ENCODE measurements at places on chromosomes 11 and 22.

DNA sequence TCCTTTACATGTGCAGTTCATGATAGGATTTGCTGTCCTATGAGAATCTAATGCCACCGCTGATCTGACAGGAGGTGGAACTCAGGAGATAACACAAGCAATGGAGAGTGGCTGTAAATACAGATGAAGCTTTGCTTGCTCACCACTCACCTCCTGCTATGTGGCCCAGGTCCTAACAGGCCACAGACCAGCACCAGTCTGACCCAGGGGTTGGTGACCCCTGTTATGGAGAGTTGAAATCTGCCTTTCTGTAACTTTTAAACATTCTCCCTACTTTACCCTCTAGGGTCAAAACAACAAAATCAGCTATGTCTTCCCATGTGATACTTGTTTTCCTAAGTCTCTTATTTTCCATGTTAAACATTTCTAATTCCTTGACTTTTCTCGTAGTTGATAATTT is 48.7 kb upstream of the BARX2 start:
- no peak for DNase-seq

DNA sequence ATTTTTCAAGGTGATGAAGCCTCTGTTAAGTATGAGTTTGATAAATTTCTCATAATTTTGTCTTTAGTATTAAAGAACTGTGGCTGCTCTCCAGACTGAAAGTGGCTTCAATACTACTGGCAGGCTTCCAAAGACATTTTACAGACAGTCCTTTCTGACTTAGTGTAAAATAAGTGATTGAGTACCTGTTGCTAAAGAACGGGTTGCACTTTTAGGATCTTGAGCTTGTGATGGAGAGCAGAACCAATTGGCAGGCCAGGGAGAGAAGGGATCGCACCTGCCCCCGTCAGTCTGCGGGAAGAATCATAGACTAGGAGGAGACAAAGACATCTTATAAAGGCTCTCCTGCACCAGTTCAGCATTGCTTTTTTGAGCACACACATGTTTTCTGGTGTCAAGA is 4.4 kb downstream of the NCAM1 start:
- no peak for DNase-seq

- DNase-seq = peak; percentile 56
Measured at GRCh38 chr22:38981992-38982927, at the start of gene APOBEC3B. Gene APOBEC3B, plus strand, starts transcription at chr22:38982347. Its CDS starts 107 bp downstream, at chr22:38982454.

GRCh38 chr11:92826603-92827002 is 142.8 kb upstream of the MTNR1B start:
- DNase-seq = no peak

DNA sequence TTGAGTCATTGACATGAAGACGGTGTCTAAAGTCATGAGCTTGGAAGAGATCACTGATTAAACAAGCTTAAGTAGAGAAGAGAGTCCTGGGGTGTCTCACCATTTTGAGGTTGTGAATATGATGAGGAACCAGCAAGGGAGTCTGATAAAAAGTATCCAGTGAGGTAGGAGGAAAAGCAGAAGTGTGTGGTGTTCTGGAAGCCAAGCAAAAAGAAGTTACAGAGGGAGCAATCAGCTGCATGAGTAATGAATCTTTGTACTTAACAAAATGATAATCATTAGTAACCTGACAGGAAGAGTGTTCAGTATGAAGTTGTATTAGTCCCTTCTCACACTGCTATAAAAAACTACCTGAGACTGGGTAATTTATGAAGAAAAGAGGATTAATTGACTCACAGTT is 131.3 kb downstream of the C11orf87 start:
- DNase-seq = no peak

DNA sequence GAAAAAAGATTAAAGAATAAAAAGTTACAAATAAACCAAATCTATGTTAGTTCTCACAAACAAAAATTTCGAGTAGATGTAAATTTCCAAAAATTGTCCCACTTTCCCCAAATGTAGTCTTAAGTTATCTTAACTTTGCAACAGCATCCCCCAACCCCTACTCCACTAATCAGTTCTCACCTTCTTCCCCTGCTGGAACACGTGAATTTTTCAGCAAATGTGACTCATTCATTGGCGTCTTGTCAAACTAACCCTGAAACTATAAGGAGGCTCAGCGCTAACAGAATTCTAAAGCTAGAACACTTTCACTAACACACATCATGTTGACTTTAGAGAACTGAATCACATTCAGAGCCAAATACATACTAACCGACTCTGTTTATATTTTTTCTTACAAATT is 46.1 kb downstream of the PHF21A start:
- DNase-seq = no peak

DNA sequence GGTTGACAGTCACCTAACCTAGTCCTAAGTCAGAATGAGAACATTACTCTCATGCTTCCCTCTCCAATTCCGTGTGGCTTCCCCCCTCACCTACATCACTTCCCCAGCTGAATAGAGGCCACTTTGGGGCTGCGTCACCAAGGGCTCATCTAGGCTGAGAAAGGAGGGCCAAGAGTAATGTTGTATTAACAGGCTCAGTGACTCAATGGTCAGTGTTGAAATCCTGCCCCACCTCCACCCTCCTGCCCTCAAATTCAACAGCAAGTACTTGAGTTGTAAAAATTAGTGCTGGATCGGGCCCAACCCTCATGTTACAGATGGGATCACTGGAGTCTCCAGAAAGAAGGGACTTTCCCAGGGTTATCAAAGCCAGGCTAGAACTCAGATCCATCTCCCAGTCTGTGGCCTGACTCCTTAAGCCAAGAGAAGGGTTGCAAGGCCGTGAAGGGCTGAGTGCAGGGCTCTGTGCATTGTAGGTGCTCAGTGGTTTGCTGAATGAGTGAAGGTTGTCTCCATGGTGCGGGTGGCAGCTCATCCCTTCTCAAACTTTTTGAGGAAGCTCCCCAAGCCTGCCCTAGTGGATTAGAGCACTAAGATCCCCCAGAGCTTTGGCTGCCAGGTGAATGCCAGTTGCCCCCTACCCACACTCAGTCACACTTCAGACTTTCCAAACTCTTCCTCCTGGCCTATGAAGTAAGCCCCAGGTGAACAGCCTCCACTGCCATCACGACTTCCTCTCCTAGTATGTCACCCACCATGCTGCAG is 3.2 kb downstream of the DGAT2 start:
- DNase-seq = no peak

DNA sequence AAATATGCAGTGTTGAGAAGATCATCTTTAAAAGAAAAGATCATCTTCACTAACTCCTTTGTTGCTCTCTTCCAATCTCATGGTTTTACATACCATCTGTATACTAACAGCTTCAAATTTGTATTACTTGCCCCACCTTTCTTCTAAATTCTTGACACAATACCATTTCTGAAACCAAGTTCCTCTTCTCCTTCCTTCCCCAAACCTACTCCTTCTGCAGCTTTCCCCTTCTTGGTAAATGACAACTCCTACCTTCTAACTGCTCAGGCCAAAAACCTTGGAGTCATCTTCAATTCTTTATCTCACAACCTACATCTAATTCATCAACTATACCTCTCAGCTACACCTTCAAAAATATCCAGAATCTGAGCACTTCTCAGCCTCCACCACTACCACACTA is 9.3 kb downstream of the PRCP start:
- DNase-seq = no peak

DNA sequence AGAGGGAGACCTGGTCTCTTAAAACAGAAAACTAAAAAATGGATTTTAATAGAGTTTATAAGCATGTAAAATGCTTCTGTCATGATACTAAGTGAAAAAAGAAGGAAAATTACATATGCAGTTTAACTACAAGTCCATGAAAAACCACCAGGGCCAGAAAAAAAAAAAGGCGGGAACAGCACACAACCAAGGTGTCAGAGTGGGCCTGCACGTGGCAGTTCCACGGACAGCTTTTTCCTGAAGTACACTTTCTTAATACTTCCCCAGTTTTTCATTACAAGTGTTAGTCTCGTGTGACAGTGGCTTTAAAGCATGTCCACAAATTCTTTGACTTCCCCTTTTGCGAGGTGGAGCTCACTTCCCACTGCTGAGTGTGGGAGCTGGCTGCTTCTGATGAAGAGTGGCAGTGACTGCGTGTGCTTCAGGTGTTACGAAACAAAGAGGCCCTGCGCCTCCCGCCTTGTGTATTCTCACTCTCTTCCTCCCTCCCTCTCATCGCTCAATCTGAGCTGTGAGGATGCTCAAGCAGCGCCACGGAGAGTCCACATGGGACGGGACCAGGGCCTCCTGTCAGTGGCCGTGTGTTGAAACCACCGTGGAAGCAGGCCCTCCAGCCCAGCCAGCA is 16.4 kb downstream of the PPM1F start:
- no peak for DNase-seq

- DNase-seq = no peak
Measured at GRCh38 chr11:22753416-22753815, 76.2 kb downstream of the SVIP start.

DNA sequence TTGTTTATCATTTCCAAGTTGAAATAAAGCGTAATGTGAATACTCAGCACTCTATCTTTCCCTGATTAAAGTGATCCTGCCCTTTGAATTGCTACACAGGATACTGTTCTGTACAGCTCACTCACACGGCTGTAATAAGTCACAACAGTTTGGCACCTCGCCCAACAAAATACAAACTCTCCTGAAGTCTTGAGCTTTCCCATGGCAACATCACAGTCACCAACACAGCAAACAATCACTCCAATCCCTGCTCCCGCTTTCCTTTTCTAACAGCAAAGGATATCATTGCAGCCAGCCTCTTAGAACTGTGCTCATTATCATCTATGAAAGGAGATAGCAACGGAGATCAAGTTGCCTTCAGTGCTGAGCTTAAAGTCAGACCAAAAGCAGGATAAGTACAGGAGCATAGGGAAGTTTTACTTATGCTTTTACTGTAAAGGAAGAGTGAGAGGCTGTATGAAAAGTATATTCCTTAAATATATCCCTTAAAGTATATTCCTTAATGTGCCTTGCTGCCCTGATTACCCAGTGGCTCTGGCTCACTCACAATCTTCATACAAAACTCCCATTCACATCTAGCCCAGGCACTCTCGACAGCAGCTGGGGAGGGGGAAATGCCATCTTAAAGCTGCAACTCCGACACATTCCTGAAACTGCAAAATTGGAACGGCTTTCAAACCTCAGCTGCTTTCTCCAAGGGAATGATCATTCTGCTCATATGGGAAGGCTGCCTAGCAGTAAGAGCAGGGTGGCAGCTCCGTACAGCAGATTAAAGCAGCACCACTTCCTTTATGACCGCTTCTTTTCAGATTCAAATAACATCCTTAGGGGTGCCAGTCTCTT is 35.8 kb downstream of the MAML2 start:
- DNase-seq = no peak

DNA sequence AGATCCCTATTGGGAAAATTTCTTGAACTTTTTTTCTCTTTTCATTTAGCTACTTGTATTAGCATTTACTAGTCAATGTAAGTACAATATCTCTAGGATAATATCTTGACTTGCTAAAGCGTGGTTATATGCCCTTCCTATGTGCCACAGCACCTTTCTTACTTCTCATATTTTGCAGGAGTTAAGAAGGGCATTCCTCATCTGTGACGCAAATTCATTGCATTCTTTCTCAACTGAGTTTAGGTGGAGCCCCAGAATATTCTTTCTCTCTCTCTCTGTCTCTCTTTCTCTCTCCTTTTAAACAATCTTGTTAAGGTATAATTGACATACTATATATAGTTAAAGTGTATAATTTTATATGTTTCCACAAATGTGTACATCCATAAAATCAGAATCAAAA is 266.1 kb downstream of the RAB38 start:
- no peak for DNase-seq

DNA sequence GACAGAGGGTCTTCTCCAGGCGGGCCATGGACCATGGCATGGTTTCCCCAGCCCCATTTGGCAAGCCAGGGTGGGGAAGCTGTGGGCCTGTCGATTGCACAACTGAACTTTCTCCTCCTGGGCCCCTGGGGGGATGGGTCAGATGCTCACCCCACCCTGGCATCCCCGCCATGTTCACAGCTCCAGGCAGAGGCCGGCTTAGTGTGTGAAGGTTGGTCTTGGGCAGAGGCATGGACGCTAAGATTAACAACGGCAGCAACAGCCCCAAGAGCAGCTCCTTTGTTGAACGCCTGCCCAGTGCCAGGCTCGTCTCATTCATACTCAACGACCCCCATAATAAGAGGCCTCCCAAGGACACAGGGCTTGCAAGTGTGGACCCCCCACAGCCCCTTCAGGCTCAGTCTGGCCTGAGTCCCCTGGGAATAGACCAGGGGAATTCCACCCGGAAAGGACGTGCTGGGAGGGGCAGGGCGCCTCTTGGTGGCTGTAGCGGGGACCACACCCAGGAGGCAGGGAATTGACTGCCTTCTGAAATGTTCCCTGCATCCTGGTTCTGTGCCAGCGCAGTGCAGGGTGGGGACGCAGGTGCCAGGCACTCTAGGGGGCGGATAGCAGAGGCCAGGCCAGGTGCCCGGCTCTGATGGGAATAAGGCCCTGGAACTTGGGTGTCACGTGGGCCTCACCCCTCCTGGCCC is 8.3 kb downstream of the TSPO start:
- no peak for DNase-seq

- no peak for DNase-seq
Measured at GRCh38 chr11:130601141-130601540, 152.7 kb downstream of the ADAMTS15 start.

DNA sequence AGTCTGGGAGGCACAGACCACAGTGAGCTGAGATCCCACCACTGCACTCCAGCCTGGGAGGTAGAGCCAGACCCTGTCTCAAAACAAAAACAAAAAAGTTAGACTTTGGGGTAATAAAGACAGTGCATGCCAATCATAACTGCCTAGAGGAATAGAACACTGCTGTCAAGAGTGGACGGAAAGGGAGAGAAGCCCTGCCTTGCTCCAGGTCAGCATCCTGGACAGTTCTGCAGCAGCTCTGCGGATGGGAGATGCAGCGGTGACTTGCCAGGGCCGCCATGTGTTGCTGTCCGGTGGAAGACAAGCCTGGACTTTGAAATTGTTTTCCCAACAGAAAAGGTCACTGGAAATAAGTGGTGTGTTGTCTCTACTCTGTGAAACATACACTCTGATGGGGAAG is 618.2 kb downstream of the TBC1D22A start:
- DNase-seq = no peak

- DNase-seq = no peak
Measured at GRCh38 chr22:22802339-22802970, 85.2 kb upstream of the IGLL5 start.

DNA sequence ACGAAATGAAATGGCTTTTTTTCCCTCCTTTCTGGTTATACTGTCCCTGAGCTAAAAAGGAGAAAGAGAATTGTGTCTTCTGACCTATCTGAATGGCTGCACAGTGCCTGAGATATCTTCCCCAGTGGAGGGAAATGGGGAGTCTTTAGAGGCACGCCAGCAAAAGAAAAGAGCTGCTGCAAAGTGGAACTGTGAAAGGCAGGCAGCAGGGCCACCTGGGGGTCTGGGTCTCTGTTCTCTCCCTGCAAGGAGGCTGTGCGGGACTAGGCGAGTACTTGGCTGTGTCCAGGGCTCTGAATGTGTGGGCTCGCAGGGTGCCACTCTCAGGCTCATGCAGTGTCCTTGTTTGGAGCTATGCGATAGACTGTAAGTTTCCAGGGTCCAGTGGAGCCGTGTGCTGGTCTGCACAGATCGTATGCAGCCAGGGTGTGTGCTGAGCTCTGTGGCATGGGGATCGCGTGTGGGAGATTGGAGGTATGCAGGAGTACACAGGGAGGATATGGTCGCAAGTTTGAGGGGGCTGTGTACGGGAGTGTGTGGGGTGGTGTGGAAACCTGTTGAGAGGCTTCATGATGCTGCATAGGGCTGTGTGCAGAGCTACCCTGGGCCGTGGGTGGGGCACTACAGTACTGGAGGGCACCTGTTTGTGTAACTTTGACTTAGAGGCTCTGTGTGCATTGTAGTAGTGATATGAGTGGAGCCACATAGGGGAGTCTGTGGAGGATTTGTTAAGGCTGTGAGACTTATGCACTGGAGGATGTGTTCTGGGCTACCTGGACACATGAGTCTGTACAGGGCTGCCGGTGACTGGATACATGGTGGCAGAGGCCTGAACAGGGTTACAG is 70.1 kb upstream of the OLFML1 start:
- no peak for DNase-seq

GRCh38 chr22:39940757-39941305 is 19.4 kb upstream of the TMA7B start:
- no peak for DNase-seq
